ENCODE measurements at places on chromosomes 7 and 10.

GRCh38 chr10:64039198-64039597 lies 518.0 kb downstream of the REEP3 start:
- no peak for DNase-seq

- DNase-seq = no peak
Measured at GRCh38 chr7:55903985-55904759, 16.9 kb downstream of the ZNF713 start.

DNA sequence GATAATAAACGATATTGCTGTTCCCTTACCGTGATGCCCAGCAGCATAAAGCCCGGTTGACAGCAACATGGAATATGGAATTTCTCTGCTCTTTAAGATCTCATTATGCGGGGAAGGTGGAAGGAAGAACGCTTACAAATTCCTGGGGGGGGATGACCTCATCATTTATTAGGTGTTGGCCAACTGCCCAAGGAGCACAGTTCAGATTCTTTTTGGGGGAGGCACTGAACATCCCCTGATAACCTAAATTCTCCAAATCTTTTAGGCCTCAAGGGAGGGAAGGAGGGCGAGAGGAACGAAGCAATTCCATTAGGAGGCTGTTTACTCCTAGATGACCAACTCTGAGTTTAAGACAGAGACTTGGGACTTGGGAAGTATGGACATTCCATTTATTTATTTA lies 5.2 kb upstream of the COL26A1 start:
- DNase-seq = no peak

DNA sequence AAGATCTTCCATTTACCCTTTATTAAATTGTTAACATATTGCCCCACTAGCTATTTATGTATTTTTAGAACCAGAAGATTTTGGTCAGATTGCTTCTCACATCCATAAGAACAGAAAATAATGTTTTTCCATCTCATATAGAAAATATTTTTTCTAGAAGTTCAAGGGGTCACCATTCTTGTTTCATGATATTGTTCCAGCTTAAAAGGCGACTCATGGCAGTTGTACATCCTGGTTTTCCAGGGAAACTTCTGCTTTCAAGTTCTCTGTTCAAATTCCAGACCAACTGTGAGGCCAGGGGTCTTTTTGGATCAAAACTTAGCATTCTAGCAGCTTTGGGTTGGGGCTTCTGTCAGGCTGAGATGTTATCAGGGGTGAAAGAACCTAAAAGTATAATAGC lies 84.4 kb downstream of the LRRC4 start:
- DNase-seq = no peak

DNA sequence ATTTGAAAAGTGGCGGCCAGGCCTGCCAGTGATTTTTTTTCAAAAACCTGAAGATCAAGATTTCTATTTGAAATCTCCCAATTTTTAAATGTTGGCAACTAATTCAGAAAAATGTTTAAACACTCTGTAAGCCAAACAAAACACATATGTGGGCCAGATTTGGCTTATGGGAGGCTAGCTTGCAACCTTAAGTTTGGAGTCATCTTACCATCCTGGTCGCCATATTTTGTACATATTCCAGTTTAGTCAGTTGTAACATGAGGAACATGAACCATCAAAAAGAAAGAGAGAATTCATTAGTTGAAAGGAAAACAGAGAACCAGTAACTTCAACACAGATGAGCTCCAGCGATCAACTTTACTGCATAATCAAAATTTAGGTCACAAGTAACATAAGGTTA lies 115.4 kb downstream of the TMEM26 start:
- DNase-seq = no peak

DNA sequence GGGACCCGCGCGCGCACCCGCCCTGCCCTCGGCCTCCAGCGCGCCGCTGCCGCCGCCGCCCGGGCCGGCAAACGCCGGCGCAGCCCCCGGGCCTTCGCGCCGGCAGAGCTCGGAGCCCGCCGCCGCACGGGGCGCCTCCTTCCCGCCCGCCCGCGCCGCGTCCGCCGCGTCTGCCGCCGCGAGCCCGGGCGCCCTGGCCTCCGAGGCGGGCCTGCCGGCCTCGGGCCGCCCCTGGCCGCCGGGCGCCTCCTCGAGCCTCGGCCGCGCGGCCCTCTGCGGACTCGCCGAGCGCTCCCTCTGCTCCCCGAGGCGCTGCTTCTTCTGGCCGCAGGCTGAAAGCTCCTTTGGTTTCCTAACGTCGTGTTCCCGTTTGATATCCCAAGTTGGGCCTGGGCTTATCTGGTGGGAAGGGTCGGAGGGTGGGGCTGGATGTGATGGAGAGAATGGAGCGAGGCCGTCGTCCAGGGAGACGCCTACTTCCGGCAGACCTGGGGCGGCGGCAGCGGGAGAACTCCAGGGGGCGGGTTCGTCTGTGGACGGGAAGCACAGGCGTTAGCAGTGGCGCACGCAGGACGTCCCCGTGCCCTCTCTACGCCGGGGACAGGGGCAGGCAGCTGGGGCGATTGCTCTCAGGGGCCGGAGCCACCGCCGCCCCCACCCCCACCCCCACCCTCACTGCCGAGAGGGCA lies 221.0 kb downstream of the PHTF2 start:
- DNase-seq = peak; percentile 68
